ENCODE measurements at places on chromosomes 4 and X.
A peak's percentile ranks its signal among the peaks of the same experiment; 100 is the strongest.

DNA sequence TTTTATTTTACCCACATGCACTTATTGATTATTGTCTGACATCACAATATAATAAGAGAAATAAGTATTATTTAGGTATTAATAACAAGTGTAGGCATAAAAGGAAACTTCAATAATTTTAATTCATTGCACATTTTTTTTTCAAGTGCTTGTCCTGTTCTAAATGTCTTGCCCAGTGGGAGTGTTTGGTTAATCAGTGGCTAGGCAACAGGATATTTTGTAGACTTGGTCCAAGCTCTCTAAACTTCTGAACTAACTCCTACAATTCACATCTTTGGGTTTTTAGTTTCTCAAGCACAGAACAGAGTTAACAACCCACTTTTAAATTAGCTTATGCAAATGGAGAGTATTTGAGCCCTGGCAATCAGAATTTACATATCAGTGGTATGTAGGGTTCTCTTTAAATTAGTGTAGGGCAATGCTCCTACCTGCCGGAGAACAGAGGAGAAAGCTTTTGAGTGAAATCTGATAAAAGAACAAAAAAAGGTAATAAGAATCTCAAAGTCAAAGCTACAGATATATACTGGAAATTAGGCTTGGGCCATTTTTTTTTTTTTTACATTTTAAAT, 353.5 kb downstream of the ADGRL3 start:
- no peak overlapping the region for H3K4me3 ChIP-seq
- no peaks in the 10 kb centered on the region for H3K27me3 ChIP-seq
- H3K4me1 ChIP-seq: no peaks in the 10 kb centered on the region
- H3K36me3 ChIP-seq: no peaks in the 10 kb centered on the region

DNA sequence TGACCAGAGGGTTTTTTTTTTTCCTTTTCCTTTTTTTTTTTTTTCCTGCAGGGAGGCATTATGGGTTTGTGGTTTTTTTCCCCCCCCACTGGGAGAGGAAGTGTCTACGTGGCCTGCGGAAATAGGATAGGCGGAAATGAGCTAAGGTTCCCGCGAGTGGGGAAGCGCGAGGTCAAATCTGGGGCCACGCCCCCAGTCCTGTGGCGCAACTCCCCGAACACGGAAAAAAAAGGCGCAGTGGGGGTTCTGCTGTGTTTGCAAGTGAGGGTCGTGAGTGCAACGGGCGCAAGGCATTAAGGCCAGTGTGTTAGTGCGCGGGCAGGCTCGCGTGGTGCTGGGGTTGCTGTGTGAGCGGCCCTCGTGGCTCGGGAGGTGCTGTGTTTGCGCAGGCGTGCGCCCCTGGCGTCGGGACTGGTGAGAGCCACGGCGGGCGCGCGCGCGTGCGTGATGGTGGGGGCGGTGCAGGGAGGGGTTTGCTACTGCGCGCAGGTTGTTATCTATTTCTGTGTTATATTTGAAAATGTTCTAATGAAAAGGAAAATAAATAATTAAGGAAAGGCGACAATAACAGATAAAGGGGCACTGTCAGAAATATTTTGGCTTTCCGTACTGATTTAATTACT, 685 bp upstream of the MORF4L2 start:
- H3K36me3 ChIP-seq: peaks cover 7% of the 10 kb centered on the region
- no peaks in the 10 kb centered on the region for H3K4me1 ChIP-seq
- H3K27ac ChIP-seq: no peak overlapping the region
- no peaks in the 10 kb centered on the region for H3K27me3 ChIP-seq
- no peak overlapping the region for H3K4me3 ChIP-seq

- DNase-seq: no peak
- no peak overlapping the region for H3K4me3 ChIP-seq
- peaks cover 20% of the 10 kb centered on the region for H3K4me1 ChIP-seq
- no peaks in the 10 kb centered on the region for H3K27me3 ChIP-seq
- H3K27ac ChIP-seq: no peak overlapping the region
Measured at GRCh38 chr4:94508806-94509205, 57.1 kb downstream of the PDLIM5 start.

GRCh38 chrX:119015407-119016237, 41.2 kb downstream of the LONRF3 start:
- no peaks in the 10 kb centered on the region for H3K27me3 ChIP-seq
- H3K36me3 ChIP-seq: peaks cover 38% of the 10 kb centered on the region
- H3K4me3 ChIP-seq: peak overlapping the region; percentile 67

All from endothelial cell (in vitro differentiated cells).